ENCODE measurements at places on chromosomes 13 and 19.

DNA sequence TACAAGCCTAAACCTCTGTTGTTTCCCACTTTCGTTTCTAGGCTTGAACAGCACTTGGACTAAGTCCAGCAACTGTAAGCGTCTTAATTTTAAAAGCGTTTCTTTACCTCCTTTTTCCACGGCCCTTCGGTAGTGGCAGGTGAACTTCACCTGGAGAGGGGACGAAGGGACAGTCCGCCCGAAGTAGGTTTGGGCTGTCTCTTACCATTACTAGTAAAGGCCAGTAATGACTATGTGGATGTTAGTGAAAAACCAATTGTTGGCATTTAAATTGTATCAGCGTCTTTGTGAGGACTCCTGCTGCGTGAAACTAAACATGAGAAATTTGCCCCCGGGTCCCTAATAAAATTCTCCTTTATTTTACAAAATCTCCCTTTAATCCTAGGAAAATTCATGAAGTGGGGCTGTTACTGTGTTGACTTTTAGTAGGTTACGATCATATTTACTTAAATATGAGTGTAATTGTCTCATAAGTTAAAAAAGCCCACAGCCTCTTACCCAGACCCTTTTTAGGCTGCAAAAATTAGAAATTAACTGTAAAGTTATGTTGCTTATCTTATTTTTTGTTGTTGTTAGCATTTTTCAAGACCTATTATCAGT lies 983 bp downstream of the ITM2B start:
- DNase-seq, result no peak

DNA sequence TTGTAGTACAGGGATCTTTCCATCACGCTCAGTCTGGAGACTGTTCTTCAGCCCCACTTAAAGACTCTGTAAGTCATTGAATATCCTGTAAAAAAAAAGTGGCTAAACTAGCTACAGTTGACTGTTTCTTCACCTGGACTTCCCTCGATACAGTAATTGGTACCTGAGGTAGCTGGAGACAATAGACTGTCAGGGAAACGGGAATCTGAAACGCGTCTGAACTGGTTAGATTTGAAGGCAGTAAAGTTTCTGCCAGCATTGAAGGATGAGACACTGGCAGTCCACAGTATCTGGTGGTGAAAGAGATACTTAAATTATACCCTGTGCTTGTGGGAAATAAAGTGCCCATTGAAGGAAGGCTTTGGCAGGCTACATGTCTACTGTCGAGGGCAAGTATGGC lies 550.5 kb downstream of the IRS2 start:
- no peak for DNase-seq

GRCh38 chr19:35717665-35718344 lies at the start of gene KMT2B:
Gene KMT2B, plus strand, starts transcription at chr19:35718003. Its CDS starts 16 bp downstream, at chr19:35718019.
- DNase-seq, result peak; percentile 99

DNA sequence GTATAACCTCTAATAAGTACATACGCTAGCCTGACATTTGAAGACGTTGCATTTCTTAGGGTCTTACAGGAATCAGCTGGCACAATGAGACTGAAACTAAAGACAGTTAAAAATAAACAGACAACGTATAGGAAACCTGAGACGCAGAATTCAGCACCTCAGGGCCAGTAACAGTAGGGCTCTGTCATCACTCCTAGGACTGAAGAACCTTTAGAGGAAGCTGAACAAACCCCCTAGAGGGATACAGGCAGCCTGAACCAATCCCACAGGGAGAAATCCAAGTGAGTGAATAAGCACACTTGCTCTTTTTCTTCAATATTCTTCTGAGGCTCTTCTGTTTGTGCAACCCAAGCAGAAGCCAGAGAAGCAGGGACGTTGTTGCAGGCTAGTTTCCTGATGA lies 53.9 kb upstream of the KLHL1 start:
- DNase-seq, result no peak

DNA sequence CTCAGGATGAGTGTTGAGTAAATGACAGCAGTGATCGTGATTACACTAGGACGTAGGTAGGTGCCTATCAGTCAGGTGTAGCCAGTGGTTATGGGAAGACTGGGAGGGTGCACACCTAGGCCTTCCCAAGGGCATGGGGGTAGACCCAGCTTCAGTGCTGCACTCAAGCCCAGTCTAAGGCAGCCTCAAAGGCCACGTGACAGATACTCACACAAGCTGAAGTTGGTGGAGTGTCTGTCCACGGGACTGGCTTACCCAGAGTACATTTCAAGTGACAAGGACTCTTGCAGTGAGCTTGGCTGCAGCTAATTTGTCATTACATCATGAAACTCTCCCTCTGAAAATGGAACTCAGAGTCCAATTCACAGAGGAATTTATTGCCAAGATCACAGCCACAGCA lies 118.3 kb downstream of the SHISA2 start:
- no peak for DNase-seq

DNA sequence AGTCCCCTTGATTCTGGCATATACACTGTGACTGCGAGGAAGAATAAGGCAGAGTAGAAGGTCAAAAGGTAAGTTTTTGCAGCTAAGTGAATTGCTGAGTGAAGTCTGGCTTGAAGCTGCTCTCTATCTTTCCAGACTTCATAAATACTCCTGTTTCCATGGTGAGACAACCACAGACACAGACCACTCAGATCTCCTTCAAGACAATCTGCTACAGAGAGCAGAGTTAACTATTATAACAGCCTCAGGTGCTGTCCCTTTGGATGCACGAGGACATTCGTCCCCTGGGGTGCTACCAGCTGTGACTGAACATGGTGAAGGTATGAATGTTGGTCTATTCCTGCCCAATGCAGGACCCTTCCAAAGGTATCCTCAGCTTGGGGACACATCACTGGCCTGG lies 104.0 kb downstream of the MYCBP2 start:
- peak; percentile 2 for DNase-seq

DNA sequence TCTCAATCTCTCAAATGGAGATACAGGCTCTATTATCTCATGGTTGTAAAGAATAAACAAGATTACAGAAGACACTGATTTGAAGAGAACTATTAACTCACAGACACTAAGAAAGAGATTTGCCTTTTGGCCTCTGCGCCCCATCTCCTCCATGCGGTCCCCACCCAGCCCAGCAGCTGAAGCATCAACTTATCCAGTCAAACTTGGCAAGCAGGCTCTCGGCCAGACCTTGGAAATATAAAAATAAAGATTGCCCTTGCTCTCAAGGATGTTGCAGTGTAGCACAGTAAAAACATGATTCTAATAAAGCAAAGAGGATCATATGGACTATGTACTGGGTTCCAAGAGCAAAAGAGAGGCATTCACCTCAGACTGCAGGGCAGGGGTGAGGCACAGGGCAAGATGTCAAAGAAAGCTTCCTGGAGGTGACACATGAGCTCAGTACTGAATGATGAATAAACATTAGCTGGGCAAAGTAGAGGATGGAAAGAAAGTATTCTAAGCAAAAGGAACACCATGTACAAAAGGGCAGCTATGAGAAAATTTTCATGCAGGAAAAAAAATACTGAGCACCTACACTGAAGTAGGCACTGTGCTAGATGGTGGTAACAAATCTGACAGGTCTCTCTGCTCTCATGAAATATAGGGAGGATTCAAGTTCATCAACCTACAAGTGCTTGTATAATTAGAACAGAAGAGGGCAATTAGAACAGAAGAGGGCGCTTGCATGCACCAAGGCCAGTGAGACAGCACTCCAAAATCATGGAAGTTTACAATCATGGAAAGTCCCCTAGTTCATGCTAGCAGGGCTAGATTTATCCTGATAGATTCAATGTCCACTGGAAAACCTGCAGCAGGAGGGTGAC lies 85.0 kb downstream of the SACS start:
- no peak for DNase-seq

- DNase-seq, result no peak
Observed at GRCh38 chr13:86591862-86592261, 792.6 kb upstream of the SLITRK6 start.

GRCh38 chr13:109192306-109192705 lies 562.9 kb downstream of the MYO16 start:
- DNase-seq, result no peak

- no peak for DNase-seq
Observed at GRCh38 chr13:111952814-111953213, 114.1 kb upstream of the SOX1 start.

DNA sequence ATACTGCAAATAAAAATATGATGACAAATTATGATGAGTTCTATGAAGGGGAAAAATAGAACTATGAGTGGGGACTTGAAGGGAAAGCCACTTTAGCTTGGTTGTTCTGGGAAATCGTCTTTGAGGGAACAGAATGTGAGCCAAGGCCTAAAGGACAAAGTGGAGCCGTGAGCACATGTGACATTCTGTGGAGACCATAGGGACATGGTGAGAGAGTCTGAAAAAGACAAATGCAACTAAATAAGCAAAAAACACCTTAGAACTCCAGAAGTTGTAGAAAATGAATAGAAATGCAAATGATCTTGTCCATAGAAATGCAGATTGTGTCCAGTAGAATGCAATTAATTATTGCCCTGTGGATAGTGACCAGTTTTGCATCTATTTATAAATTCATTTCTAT lies 86.8 kb upstream of the ANKRD10 start:
- DNase-seq, result no peak

DNA sequence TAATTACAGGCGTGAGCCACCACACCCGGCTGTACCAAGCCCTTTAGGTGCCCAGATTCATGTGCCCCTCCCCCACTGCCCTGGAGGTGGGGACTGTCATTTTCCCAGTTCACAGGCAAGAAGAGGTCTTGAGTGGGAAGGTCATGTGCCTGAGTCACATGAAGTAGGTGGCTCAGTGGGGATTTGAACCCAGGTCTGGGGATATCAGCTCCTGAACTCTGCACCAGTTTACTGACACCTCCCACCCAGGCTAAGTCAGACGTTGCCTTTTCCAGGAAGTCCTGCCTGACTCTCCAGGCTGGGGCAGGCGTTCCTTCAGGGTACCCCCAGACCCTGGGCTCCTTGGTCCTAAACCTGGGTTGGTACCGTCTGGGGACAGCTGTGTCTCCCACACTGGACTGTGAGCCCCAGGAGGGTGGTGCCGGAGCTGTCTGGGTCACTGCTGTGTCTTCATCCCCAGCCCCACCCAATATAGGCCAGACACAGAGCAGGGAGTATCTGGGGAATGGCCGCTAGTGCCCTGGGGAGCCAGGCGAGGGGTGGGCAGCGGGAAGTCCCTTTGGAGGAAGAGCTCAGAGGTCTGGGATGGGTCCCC lies 8.6 kb downstream of the VASP start:
- no peak for DNase-seq

DNA sequence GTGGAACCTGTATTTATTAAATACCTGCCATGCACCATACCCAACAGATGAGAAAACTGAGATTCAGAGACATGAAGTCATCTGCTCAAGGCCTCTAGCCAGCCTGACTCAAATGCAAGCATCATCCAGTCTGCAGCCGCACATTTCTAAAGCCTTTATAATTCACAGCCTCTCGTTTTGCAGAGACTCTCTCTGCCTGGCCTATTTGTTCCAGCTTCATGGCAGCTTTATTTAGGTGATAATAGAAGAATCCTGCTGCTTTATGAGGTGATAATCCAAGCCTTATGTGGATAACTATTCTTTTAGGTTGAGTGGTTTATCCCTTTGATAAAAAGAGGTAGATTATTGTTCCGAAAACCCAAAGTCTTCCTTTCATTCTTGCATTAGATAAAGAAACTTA lies 58.4 kb downstream of the OXGR1 start:
- DNase-seq, result no peak

- no peak for DNase-seq
Observed at GRCh38 chr13:20553311-20553710, 13.6 kb upstream of the IFT88 start.

- DNase-seq, result no peak
Observed at GRCh38 chr13:64154514-64154913, 2738.9 kb upstream of the PCDH20 start.

DNA sequence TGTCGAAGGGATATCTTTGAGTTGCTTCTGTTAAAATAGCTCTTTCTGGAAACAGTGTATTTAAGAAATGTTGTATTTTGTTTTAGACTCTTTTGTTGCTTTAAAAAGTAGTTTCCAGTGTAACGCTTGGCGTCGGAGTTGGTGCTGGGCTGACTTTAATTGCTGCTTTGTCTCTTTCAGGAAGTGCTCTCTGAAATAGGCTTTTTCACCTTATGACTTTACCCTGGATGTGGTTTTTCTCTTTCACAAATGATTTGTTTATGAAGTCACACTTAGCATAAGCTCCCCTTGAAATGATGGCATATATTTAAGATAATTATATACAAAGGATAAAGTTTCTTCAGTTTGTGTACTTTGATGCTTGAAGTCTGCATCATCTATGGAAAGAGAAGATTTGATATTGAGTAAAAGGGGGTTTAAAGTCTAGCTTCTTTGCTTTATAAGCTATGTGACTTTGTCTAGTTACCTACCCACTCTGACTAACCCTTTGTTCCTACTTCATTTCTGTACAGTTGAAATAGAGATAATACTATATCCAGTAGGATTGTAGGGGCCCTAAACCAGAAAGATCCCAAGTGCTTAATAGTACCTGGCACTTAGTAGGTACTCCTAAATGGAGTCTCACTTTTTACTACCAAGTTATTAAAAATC lies at the start of gene GPR18:
Gene GPR18, minus strand, starts transcription at position 170 of the 651 bp plus-strand sequence. CDS start 2,507 bp downstream, outside the sequence.
- DNase-seq, result peak; percentile 48

GRCh38 chr13:30569901-30570576 lies 47.7 kb upstream of the USPL1 start:
- no peak for DNase-seq

DNA sequence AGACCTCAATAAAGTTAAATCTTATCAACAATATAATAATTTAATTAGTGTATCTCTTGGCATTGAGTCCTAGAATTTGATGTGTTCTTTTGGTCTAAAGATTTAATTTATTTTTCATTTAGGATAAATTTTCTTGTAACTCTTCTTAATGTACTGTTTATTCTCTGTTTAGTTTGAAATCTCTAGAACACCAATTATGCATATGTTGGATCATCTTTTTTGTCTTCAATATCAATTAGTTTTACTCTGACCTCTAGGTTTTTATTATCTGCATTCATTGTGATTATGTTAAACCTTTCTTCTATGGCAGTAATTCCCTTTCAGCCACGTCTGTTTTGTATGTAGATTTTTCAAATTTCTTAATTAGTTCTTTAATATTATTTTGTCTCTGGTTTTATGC lies 93.8 kb upstream of the ARHGEF7 start:
- no peak for DNase-seq

- DNase-seq, result peak; percentile 92
Observed at GRCh38 chr19:12983542-12984142, 11.6 kb upstream of the NFIX start.

- no peak for DNase-seq
Observed at GRCh38 chr19:58513213-58513693, 1.5 kb upstream of the SLC27A5 start.

DNA sequence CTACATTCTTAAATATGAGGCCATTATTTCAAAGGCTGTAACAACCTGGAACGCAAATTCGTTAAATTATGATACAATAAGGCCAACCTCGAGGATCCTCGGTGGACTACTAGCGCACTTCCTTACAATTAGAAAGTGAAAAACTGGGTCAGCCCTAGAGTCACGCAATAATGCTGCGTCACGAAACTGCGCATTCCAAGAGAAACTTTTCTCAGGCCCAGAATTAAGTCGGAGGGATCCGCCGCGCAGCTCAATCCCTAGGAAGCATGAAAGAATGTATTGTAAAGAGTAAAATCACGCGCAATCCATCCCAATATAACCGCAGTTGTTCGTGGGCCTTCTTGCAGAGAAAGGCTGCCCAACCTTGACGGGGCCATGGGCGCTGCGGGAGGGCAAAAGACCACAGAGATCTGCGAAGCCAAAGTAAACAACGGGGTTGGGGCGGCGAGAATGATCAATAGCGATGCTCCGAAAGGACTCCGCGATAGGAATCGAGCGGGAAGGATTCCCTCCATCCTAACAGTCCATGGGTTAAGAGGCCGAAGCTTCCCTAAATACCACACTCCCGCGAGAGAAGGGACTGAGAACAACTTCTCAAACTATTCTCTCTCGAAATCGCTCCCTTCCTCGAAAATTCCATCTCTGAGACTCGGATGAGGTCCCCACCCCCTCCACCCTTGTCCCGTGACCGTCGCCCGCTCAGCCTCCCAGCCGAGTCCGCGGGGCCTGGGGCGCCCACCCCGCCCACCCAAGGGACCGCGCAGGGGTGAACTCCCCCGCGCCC lies 564 bp downstream of the SPART start:
- no peak for DNase-seq

Data from GM13977 (cell line).